ENCODE measurements at places on chromosomes 4 and X. TPM values are rescaled to one million over a fixed set of nuclear protein-coding genes. Genes with fewer than 3 reads are reported as not detected.

DNA sequence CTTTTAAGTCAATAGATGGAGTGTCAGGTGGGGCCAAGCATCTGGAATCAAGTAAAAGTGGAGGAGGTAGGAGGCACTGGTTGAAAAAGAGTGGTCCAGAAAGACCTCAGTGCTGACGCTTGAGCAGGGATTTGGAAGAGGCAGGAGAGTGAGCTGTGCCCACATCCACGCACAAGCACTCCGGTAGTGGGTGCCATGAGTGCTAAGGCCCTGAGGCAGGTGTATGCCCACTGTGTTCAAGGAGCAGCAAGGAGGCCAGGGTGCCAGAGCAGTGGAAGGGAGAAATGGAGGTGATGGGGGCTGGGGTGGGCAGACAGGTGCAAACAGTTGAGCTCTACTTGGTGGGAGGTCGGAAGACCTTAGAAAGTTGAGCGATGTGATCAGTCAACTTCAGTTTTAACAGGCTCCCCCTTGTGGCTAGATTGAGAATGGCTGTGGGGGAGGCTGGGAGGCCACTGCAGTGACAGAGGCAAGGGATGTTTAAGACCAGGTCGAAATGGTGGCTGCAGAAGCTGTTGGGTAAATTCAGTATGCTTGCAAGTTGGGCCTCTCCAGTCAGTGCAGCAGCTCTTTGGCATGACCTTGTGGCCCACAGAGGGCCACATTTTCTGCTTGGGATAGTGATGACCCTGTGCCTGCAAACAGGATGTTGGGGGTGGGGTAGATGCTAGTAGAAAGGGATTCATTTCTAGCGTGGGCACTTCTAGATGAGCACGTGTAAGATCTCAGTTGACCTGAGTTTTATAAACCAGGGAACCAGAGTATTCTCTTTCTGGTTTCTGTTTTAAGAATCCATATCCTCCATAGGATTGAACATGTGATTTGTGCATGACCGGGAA is 12.7 kb downstream of the TKTL1 start:
- H3K4me1 ChIP-seq: peaks cover 41% of the 10 kb centered on the region
- H3K27ac ChIP-seq: peak overlapping the region; percentile 51
- no peaks in the 10 kb centered on the region for H3K27me3 ChIP-seq
- DNase-seq: peak; percentile 87
- no peak overlapping the region for H3K4me3 ChIP-seq

- H3K4me1 ChIP-seq: no peaks in the 10 kb centered on the region
- no peaks in the 10 kb centered on the region for H3K27me3 ChIP-seq
- H3K4me3 ChIP-seq: no peak overlapping the region
- DNase-seq: no peak
Measured at GRCh38 chrX:108811891-108812290, 75.5 kb upstream of the IRS4 start.

DNA sequence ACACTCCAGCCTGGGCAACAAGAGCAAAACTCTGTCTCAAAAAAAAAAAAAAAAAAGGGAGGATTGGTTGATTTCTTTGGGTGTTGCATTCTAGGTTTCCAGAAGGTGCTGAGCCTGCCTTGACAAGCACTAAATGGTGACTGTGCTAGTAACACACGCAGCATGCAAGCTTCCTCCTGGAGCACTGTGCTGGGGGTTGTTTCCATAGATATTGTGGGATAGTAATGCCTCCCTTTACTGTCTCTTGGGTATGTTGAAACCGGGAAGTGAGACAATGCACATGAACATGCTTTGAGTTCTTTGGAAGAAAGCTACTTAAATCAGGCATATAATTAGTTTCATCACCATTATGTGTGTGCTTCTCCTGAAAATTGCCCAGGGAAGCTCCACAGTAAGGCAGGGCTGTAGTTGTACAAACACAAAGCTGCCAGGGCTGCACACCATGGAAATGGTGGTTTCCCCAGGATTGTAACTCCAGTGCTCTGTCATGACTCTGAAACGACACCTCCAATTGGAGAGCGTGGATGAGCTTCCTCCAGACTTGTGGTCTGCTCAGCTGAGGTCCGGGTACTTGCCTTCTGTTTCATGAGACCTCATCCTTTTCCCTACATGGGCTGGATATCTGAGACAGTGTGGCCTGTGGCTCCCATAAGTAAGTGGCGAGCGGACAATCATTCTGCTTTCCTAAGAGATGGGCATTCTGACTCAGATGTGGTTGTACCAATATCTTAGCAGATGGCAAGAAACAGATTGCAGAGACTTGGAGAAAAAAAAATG is 31.5 kb upstream of the STOX2 start:
- no peaks in the 10 kb centered on the region for H3K36me3 ChIP-seq
- H3K27me3 ChIP-seq: peaks cover 2% of the 10 kb centered on the region
- no peaks in the 10 kb centered on the region for H3K4me1 ChIP-seq

- no peaks in the 10 kb centered on the region for H3K4me1 ChIP-seq
- DNase-seq: no peak
- H3K36me3 ChIP-seq: no peaks in the 10 kb centered on the region
Measured at GRCh38 chr4:127250577-127250976, 382.2 kb upstream of the INTU start.

- no peak for DNase-seq
- H3K4me3 ChIP-seq: no peak overlapping the region
- H3K36me3 ChIP-seq: no peaks in the 10 kb centered on the region
- peaks cover 18% of the 10 kb centered on the region for H3K27me3 ChIP-seq
- peaks cover 5% of the 10 kb centered on the region for H3K4me1 ChIP-seq
Measured at GRCh38 chr4:174358410-174358809, 74.7 kb downstream of the CEP44 start.

- H3K36me3 ChIP-seq: no peaks in the 10 kb centered on the region
- no peak for DNase-seq
- H3K27me3 ChIP-seq: no peaks in the 10 kb centered on the region
- H3K27ac ChIP-seq: no peak overlapping the region
- H3K4me1 ChIP-seq: no peaks in the 10 kb centered on the region
Measured at GRCh38 chrX:31606771-31607170, 534.9 kb upstream of the FTHL17 start.

GRCh38 chrX:150060406-150060805 is 122.1 kb upstream of the EOLA2 start:
- DNase-seq: no peak
- no peaks in the 10 kb centered on the region for H3K36me3 ChIP-seq
- no peak overlapping the region for H3K4me3 ChIP-seq
- H3K27ac ChIP-seq: no peak overlapping the region
- H3K4me1 ChIP-seq: no peaks in the 10 kb centered on the region
- no peaks in the 10 kb centered on the region for H3K27me3 ChIP-seq

- DNase-seq: peak; percentile 6
- peaks cover 28% of the 10 kb centered on the region for H3K4me1 ChIP-seq
- H3K4me3 ChIP-seq: no peak overlapping the region
- no peak overlapping the region for H3K27ac ChIP-seq
Measured at GRCh38 chr4:1205586-1206298, 33.4 kb upstream of the SPON2 start.

DNA sequence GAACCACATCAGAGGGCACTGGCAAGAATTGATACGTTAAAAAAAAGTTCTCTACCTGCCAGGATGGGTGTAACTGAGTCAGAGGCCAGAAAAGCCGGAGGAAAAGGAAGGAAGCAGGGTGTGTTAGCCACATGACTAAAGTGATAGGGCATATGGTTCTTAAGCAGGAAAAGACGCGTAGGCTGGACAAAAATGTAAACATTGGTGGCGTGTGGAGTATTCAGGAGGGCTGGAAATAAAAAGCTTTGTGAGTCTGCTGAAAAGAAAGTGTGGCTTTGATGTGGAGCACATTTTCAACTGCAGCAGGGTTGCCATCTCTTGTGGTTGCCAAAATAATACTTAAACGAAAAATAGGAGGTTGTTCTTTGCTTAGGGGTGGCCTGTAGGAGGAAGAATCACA is 186.5 kb upstream of the RPL34 start:
- H3K4me3 ChIP-seq: no peak overlapping the region
- peak; percentile 44 for DNase-seq
- peaks cover 5% of the 10 kb centered on the region for H3K27me3 ChIP-seq
- H3K27ac ChIP-seq: peak overlapping the region; percentile 21
- no peaks in the 10 kb centered on the region for H3K36me3 ChIP-seq

- DNase-seq: no peak
- no peak overlapping the region for H3K4me3 ChIP-seq
- H3K27ac ChIP-seq: no peak overlapping the region
- H3K27me3 ChIP-seq: peaks cover 2% of the 10 kb centered on the region
- no peaks in the 10 kb centered on the region for H3K4me1 ChIP-seq
Measured at GRCh38 chr4:110248831-110249253, 50.4 kb upstream of the ELOVL6 start.

- no peak overlapping the region for H3K4me3 ChIP-seq
- H3K4me1 ChIP-seq: no peaks in the 10 kb centered on the region
- no peaks in the 10 kb centered on the region for H3K36me3 ChIP-seq
- no peaks in the 10 kb centered on the region for H3K27me3 ChIP-seq
Measured at GRCh38 chrX:125769628-125770027, 396.5 kb downstream of the DCAF12L2 start.

DNA sequence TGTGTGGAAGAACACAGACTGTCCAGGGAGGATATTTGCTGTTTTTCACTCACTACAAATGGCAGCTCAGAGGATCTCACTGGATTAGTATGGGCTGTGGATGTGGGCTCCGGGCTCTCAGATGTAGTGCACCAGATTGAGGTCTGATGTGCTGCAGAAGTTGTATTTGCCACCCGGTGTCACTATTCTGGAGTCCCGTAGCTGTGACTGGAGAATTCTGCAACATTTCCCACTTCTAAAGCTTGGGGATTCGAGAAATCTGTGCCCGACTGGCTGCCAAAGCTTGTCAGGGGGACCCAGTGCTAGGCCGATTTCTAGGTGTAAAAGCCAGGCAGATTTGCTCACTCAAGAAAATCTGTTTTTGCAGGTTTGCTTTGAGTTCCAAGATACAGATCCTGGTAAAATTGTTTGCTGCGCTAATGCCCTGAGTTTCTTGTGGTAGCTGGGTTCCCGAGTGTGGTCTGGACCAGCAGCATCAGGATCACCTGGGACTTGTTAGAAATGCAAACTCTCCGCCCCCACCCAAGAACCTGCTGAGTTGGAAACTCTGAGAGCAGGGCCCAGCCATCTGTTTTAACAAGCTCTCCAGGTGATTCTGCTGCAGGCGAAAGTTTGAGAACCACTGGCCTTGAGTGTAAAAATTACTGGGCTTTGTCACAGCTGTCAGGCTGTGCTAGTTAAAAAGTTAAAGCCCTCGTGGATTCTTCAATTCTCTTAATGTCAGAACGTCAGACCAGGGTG is 18.1 kb downstream of the KIT start:
- H3K4me3 ChIP-seq: no peak overlapping the region
- no peak overlapping the region for H3K27ac ChIP-seq
- H3K27me3 ChIP-seq: peaks cover 2% of the 10 kb centered on the region
- no peaks in the 10 kb centered on the region for H3K36me3 ChIP-seq
- no peak for DNase-seq
- H3K4me1 ChIP-seq: no peaks in the 10 kb centered on the region

GRCh38 chr4:177119691-177120090 is 190.0 kb upstream of the NEIL3 start:
- H3K27ac ChIP-seq: no peak overlapping the region
- H3K36me3 ChIP-seq: no peaks in the 10 kb centered on the region
- H3K4me1 ChIP-seq: no peaks in the 10 kb centered on the region
- peaks cover 3% of the 10 kb centered on the region for H3K27me3 ChIP-seq

Gene GPAT3
- total RNA-seq: 4.2 TPM

Gene PRKG2
- total RNA-seq: 0.24 TPM

Gene UGT2B15
- not detected for total RNA-seq

Gene ZRSR2
- 16.2 TPM for total RNA-seq

Gene OPRPN
- not detected for total RNA-seq

Gene GAGE12E
- not detected for total RNA-seq

Measured in activated CD4-positive, alpha-beta memory T cell treated with anti-CD3 and anti-CD28 coated beads for 36 hours (primary cell).